Femur (tissue), 1 donor: ENCODE measurements at places on chromosomes 13 and 19.

GRCh38 chr13:113904411-113904810 is 40.5 kb upstream of the GAS6 start:
- DNase-seq, result peak; percentile 19

DNA sequence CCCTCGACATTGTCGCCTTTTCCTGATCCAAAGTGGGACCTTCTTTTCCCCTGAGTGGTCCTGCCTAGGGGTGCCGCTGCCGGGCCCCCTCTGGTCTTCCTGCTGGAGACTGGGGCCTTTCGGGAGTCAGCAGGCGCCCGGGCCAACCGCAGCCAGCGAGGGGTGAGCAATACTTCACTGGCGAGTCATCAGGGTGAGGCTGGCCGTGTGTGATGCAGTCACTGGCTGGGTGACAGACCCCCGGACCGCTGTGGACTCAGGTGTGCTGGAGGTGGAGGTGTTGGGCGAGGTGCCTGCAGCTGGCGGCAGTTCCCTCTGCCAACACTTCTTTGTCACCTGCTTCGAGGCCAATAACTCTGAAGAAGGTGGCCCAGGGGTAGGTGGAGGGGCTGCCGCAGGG is 1.5 kb upstream of the CGB5 start:
- no peak for DNase-seq

GRCh38 chr13:20901668-20902437 is 693 bp downstream of the XPO4 start:
- peak; percentile 27 for DNase-seq

DNA sequence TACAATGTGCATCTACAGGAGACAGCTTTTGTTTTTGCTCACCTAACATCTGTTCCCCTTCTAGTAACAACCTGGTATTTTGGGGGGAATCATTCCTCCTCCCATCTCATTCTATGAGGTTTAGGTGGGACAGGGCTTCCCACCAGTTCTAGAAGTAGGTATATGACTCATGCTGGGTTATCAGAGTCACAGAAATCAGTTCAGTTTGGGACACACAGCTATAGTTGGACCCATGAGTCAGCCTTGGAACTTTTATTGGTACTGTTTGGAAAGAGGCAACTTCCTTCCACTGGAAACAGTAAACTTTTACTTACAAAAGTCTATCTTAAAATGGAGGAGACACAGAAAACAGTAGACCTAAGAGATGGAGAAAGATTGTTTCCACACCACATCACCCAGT is 185.5 kb downstream of the DNAJC3 start:
- no peak for DNase-seq

- peak; percentile 77 for DNase-seq
Observed at GRCh38 chr19:53424968-53425597, 6.7 kb upstream of the ZNF761 start.

GRCh38 chr13:42356184-42356575 is 84.2 kb downstream of the AKAP11 start:
- DNase-seq, result no peak

DNA sequence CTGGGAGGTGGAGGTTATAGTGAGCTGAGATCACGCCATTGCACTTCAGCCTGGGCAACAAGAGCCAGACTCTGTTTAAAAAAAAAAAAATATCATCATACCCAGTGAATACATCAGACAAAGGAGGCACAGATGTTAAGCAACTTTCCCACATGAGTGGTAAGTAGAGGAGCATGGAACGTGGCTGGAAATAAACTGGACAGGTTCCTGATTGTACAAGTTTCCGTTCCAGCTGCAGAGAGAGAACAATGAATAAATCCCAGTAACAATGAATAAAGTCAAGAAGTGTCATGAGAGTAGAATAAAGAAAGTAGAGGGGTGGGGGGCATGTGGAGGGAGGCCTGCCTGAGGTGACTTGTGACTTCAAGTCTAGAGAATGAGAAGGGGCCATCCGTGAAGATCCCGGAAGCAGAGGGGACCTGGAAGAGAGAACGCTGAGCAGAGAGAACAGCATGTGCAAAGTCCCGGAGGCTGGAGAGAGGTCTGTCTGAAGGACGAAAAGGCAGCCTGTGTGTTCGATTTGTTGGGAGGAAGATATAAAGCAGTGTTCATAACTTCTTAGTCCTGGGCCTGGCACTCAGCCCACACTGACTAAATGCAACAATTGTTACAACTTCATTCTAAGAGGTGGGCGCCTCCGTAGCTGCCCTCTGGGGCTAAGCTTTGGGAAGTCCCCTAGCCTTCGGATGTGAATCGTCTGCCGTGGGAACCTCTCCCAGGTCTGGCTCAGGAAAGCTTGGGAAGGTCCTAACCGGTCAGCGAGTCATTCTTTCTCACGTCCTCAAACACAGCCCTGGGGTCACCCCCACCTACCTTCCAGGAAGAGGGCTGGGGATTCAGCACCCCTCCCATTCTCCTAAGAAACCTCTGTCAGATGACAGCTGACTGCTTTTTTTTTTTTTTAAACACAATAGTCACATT is 15.3 kb upstream of the ARHGEF18 start:
- DNase-seq, result no peak

GRCh38 chr19:45306040-45306439 is 16.6 kb downstream of the CKM start:
- no peak for DNase-seq

- no peak for DNase-seq
Observed at GRCh38 chr19:17214508-17215126, 540 bp upstream of the USE1 start.

DNA sequence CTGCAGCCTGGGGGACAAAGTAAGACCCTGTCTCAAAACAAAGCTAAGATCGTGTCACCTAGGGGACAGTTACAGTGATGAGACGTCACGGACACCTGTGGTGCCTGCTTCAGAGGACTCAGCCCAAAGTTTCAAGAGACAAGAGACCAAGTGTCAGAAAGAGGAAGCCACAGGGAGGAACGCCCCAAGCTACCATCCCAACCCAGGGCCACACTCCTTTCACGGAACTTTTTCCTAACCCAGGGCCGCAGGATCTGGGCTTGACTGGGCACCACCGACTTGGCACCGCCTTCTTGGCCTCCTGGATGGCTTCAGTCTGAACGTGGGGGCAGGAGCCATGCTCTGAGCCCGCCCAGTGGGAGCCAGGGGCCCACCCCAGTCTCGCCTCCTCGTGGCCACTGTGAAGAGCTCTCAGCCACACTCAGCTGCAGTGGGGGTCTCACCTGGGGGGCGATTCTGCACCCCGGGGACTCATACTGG is 8.5 kb downstream of the MOB3A start:
- DNase-seq, result no peak
